Activated CD4-positive, CD25-positive, alpha-beta regulatory T cell (primary cell): ENCODE measurements at places on chromosomes 5 and 9.

GRCh38 chr5:151699071-151699901, 12.6 kb upstream of the SPARC start:
- DNase-seq: no peak

- no peak for DNase-seq
Observed at GRCh38 chr5:117414926-117415325, 840.3 kb upstream of the SEMA6A start.

- DNase-seq: no peak
Observed at GRCh38 chr5:38536968-38537367, 19.5 kb downstream of the LIFR start.

DNA sequence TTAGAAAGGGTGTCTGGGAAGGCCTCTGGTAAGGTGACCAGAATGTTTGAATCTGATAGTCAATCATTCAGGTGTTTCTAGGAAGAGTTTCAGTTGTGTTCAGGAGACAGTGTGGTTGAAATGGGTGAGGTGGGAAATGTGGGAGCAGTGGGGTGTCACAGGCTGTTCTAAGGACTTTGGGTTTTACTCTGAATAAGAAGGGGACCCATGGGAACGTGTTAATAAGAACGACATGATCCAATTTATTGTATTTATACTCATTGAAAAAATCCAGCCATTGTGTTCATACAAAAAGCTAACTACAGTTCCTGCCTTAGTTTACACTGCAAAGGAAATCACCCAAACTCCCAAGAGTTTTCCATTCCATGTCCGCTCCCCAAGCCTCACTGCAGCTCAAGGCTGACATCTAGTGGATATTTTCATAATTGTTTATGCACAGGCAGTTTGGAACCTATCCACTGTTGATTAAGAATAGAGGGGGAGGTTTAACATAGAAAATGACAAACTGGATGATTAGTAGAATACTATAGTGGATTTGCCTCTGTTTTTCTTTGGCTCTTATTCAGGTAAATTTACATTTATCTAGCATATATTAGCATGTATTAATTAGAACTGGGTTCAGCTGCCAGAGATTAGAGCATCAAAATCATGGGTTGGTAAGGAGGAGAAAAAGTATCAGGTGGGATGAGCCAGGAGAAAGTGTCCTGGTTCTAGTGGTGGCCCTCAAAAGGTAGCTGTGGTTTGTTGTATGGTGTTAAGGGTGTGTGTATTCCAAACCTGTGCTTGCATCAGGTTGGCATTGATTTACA, 17.7 kb downstream of the CAVIN4 start:
- DNase-seq: no peak

DNA sequence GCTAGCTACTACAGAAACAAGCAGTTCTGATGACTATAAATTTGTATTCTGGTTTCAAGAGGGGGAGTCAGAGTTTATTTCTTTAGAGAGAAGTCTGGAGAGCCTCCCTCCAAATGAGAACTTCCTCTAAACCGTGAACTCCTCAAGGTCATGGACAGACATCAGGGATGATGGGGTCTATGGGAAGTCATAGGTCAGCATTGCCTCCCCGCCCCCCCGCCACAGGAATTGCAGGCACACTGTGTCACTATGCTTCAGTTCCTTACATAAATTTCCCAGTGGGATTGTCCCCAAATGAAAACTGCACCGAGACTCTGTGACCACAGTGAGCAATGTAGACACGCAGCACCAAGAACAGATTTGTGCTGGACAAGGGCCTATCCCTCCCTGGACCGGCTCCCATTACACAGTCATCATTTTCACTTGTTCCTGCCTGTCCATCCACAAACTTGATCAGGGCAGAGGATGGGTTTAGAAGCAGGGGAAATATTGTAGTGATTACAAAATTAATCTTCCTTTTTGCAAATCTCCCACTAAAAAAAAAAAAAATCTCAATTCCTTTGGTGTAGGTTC, 300.3 kb downstream of the EFNA5 start:
- no peak for DNase-seq

- DNase-seq: no peak
Observed at GRCh38 chr9:114314256-114314867, 8.5 kb upstream of the ORM1 start.

DNA sequence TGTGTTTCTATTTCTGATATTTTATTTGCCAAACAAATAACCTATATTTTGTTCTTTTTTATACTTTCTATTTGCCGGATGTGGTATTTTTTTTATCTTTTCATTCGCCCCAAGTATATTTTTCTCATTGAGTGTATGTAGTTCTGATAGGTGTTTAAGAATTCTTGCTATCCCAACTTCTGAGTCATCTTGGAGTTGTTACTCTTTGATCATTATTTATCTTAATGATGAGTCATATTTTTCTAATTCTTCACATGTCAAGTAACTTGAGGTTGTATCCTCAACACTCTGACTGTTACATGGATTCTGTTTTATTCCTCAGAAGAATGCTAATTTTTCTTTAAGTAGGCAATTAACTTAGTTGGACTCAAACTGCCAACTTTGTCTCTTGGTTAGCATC, 498.1 kb downstream of the TLE1 start:
- DNase-seq: no peak

GRCh38 chr5:86613455-86613854, 4.3 kb upstream of the COX7C start:
- no peak for DNase-seq

DNA sequence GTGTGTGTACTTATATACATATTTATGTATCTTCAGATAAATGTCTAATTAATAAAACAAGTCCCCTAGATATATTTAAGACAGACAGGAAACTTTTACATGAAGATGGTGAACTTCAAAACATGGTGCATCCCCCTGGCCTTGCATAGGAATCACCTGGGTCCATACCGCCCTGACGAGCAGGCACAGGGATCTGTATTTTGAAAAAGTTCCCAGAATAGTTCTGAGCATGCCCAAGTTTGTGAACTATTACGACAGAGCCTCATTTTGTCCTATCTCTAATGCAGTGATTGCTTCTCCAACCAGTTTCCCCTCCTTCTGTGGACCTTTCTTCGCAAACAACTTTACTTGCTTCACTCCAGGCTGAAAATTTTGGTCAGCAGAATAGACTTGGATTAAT, 98.1 kb downstream of the APBA1 start:
- DNase-seq: no peak

GRCh38 chr9:68741704-68742332, 36.8 kb downstream of the PIP5K1B start:
- no peak for DNase-seq

GRCh38 chr9:137217276-137218211, 4.5 kb downstream of the RNF208 start:
- no peak for DNase-seq

DNA sequence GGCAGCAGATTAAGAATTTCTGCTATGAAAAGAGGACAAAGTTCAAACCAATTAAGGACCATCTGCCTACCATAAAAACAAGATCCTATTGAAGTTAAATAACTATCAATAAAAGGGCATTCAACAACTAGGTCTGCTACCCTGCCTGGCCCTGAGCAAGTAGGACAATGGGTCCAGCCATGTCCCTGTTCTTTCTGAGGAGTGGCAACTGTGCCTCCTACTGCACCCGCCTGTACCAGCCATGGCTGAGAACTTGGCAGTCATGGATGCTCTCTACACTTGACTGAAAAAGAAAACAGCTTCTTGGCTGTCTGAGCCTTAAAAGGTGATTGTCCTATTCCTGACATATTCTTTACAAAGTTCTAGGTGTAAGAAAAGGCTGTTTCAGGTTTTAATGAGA, 652.4 kb downstream of the PDE4D start:
- no peak for DNase-seq

- no peak for DNase-seq
Observed at GRCh38 chr9:20823051-20823450, 139.0 kb downstream of the FOCAD start.

- DNase-seq: no peak
Observed at GRCh38 chr5:164235300-164235891, 730.0 kb downstream of the MAT2B start.

DNA sequence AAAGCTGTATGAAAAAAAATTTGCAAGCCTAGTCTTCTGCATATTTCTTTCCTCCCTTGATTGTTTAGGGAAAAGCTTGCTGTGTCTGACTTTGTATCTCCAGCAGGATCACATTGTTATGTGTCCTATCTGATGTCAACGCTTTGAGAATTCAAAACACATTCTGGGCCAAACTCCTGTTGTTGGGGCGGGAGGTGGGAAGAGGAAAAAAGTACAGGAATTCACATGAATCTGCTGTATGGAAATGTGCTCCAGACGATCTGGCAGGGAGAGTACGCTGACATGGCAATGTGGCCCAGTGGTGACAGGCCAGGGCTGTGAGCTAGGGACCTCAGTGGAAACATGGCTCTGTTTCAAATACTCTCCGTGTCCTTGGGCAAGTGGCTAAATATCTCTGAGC, 87.4 kb upstream of the GNA14 start:
- DNase-seq: no peak

GRCh38 chr9:34413231-34413852, 36.6 kb upstream of the MYORG start:
- DNase-seq: no peak

GRCh38 chr5:130890610-130891009, 274.4 kb downstream of the HINT1 start:
- DNase-seq: no peak

DNA sequence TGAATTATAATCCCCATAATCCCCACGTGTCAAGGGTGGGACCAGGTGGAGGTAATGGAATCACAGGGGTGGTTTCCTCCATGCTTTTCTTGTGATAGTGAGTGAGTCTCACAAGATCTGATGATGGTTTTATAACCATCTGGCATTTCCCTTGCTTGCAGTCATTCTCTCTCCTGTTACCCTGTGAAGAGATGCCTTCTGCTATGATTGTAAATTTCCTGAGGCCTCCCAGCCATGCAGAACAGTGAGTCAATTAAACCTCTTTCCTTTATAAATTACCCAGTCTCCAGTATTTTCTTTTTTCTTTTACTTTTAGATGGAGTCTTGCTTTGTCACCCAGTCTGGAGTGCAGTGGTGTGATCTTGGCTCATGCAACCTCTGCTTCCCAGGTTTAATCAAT, 182.7 kb upstream of the SEMA6A start:
- DNase-seq: no peak

GRCh38 chr9:137168904-137169856, 671 bp downstream of the LRRC26 start:
- no peak for DNase-seq

DNA sequence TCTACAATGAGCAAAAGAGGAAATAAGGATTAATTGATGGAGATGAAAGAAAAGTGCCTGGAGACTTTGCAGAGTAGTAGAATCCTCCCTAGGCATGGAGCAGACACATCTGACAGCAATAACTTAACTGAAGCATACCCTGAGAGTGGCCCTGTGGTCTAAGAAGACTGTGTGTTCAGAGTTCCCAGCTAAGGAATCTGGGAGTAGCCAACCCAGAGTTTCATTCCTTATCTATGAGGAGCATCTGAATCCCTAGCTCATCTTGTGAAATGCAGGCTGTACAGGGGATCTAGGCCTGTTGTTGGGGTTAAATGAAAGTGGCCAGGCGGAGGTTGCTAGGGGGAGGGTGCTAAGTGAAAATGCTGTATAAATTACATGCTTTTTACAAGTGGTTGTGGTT, 233.1 kb upstream of the FBXL7 start:
- DNase-seq: no peak

DNA sequence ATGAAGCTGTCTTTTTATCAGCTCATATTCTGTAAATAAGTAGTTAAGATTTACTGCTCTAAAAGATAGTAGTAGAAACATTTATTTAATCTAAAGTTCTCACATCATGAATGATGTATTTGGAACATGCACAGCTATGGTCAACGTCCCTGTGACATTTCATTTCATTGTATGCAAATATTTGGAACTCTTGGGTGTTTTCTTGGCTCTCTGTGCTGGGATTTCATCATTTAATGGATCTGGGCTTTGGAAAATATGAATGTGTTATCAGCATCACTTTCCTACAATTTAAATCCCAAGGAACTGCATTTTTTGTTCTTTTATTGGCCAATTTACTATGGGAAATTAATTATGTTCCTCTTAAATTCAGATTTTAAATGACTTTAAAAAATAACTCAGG, 462.9 kb downstream of the SEMA5A start:
- no peak for DNase-seq
